ENCODE measurements at places on chromosomes 2 and 18.

DNA sequence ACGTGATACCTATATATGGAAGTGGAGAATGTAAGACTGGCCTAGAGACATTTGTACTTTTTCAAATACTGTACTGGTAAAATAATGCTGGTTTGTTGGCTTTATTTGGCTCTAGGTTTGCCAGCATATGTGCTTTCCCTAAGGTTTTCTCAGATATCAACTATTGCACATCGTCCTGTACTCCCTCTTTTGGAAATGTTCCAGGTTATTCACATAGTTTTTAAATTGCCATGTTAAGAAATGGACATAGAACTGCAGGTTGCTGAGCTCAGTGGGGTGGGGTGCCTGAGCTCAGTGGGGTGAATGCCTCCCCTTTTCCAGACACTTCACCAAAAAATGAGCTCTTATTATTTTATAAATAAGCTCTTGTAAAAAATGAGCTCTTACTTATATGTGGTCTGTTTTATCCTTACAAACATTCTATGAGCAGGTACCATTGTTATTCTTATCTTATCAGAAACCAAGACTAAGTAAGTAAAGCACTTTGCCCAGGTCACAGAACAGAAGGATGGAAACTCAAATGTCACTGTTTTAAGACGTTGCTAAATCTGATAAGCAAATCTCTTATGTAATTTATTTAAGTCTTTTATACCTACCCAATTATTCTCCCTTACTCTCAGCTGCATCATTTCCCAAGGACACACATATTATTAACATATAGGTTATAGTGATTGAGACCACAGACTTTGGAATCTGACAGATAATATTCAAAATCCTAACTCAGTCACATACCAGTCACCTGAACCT is 99.0 kb downstream of the CPS1 start:
- DNase-seq = no peak

- DNase-seq = no peak
These were observed 156.6 kb upstream of the ETAA1 start for GRCh38 chr2:67240507-67240906.

- no peak for DNase-seq
These were observed 15.3 kb downstream of the PMS1 start for GRCh38 chr2:189799531-189799930.

DNA sequence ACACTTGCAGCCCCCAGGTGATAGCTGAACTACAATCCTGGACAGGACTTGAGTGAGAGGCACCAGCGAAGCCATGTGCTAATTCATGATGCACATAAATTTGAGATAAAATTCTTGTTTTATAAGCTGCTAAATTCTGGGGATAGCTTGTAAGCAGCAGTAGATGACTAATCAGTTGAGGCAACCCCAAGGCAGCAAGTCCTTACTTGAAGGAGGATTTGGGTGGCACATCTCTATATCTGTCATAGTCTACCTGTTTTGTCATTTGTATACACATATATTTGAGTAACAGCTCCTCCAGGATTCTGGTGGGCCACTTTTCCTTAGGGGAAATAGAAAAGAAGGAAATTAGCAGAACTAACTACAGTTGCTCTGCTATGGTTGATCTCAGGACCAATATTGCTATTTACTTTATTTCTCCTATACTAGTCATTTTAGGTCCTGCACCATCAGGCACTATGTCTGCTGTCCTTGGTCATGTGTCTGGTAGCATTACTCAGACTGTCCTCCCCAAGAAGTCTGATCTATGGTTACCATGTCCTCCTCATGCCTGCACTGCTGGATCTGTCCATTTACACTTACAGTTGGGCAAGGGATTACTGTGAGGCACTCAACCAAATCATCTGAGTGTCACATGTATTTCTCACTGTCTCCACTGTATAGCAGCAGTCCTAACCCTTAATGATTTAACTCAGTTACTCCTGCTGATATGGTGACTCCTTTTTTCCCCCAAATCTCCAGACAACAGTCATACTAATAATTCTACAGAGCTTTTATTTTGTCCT is 436.0 kb upstream of the CWC22 start:
- no peak for DNase-seq

DNA sequence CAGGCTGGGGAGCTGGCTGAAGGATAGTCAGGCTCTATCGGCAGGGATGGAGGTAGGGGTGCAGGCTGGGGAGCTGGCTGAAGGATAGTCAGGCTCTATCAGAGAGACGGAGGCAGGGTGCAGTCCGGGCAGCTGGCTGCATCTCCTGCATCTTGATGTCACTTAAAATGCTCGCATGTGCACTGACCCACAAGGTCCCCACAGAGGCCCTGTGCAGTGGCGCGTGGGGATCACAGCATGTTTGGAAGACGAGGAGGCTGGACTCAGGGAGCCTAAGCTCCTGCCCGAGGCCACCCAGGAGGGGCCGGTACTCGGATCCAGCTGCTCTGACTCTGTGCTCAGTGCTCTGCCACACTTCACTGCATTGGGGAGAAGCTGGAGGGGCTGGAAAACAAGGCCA is 189.0 kb upstream of the HDAC4 start:
- DNase-seq = no peak

DNA sequence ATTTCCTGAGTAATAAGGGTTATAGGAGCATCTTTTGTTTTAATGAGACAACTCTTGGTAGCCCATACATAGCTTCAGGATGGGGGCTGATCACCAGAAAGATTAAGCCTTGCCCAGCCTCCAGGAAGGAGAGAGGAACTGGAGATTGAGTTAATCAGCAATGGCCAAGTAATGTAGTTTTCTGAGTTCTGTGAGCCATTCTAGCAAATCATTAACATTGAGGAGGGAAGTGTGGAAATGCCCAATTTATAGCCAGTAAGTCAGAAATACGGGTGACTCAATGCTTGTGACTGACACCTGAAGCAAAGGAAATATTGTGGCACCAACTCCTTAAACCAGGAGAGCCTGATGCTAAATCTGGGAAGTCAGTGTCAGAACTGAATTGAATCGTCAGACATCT is 205.1 kb upstream of the SRD5A2 start:
- DNase-seq = no peak

DNA sequence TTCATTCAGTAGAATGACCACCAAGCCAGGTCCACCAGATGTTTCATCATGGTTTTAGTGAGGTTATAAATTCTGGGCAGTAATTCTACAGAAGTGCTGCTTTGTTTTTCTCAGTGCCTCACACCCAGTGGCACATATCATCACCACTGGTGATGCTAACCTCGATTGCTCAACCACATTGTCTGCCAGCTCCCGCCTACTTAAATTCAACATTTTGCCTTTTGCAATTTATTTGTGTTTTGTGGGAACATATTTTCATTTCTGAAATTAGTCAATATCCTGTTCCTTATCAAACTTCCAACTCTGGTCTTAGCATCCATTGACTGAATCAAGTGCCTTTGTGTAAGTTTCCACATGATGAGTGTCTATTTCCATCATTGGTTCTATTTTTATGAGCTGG is 62.3 kb upstream of the TMEM178A start:
- no peak for DNase-seq

DNA sequence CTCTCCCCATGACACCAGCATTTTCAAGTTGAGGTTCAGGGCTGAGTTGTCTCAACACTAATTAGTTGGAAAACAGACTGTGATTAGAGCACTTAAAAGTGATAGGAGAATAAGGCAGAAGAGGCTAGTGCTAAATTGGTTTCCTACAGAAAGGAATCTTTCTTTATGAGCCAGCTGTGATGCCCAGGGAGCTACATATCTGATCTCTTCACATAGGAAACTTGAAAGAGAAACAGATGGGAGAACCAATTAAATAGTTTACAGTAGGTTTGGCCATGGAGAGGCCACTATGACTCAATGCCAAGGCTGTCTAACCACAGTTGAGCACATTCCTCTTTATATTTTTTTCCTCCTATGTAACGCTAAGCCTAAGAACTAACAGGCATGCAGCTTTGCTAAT is 418.3 kb upstream of the CYRIA start:
- DNase-seq = no peak

DNA sequence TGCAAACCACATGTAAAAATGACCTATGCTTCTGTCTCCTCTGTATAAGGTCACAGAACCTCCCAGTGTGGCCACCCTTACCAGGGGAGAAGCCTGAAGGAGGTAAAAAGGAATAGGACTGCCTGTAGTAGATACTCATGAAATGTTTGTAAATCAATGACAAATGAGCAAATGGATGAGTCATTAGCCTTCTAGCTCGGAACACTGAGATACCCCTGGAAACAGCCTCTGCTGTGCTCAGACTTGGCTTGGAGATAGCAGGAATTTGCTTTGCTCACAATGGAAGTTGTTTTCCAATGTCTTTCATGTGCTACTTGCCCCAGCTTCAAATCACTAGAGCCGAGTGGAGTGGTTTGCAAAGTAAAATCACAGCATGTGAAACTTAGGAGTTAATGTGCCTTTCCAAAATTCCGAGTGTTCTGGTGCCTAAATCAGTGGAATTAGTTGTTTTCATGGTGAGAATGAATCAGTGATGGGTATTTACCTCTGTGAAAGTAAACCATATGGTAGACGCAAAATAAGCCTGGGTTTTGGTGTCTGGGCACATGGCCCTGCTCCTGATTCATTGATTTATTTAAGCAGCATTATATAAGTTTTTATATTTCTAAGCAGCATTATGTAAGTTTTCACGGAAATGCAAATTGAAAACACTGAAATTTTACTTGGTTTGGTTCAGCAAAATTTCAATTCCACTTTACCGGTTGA is 154.0 kb upstream of the MAP3K20 start:
- no peak for DNase-seq
